NCI-H1930 (cell line): ENCODE measurements at places on chromosomes 1 and 21.

DNA sequence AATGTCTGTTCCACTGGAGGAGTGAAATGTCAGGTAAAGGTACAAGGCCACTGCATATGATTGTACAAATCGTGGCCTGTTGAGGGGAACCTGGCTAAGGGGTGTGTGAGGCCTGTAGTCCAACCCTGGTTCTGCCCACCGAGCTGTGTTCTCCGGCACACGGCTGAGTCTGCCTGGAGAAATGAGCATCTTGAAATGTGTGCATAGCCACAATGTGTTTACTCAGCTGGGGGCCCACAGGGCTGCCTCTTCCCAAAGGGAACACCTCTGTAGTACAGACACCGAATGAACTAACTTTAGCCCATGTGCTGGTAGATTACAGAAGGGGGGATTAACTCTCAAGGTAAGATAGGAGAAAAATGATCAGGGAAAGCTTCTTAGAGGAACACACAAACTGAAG, 30.2 kb downstream of the AK4 start:
- DNase-seq: no peak

GRCh38 chr1:172112576-172112975, 271.3 kb downstream of the DNM3 start:
- DNase-seq: no peak

- DNase-seq: no peak
Observed at GRCh38 chr1:107649023-107649422, 316.0 kb downstream of the VAV3 start.

GRCh38 chr21:36706951-36707762, 8.2 kb downstream of the SIM2 start:
- no peak for DNase-seq

DNA sequence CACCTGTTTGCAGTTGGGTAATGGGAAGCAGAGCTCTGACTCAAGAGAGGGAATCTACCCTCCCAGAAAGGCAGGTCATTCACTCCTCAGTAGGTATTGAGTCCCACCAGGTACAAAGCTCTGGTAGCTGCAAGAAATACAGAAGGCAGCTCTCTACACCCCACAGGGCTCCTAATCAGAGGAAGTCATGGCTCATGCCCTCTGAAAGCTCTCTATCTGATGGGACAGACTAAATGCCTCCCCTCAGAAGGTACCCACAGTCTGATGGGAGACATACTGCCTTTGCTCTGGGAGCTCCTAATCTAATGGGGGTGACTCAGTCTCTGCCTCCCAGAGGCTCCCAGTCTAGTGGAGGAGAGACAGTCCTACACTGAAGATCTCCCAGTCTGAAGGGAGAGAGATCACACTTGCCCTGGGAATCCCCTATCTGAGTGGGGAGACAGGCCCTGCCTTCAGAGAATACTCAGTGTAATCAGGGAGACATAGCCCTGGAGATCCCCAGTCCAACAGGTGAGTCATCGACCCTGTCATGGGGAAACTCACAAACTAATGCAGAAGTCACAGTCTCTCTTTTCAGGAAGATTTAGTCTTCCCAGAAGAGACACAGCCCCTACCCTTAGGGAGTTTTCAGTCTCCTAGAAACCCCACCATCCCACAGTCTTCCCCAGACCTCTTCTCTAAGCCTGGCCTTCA, 23.7 kb downstream of the CAMK1G start:
- no peak for DNase-seq

GRCh38 chr1:55089683-55090082, 50.3 kb downstream of the PCSK9 start:
- DNase-seq: no peak

DNA sequence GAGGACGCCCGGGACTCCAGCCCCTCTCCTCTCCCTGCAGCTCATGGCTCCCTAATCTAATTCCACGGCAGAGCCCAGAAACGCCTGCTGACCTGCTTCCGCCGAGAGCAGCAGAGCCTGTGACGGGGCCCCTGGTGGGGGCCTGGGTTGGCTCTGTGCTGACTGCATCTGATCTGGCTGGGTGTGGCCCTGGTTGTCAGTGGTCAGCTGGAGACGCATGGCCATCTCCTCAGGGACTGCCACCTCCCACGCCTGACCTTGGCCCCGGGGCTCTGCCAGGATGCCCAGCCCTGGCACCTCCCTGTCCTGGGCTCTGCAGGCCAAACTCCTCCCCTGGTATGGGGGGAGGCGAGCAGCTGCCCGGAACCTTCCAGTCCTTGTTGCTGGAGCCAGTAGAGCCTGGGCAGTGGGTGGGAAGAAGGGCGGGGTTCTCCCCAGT, 1.1 kb upstream of the PLCH2 start:
- DNase-seq: no peak

- peak; percentile 73 for DNase-seq
Observed at GRCh38 chr1:201171063-201172036, 17.1 kb upstream of the TMEM9 start.

DNA sequence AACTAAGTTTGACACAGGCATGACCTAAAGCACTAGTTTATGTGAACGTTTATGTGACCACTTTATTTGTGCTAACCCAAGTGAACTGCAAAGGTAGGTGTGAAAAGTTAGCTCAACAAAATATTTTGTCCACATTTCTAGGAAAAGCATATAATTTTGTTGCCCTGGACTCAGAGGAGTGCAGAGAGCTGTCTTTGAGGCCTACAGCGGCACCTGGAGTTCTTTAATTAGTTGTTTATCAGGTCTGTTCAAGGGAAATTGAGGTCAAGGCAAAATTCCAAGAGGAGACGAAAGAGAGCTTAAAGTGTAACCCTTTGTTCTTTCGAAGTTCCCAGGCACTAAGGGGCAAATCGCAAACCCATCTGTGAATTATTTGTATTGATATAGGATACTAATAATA, 1.3 kb downstream of the GIPC2 start:
- no peak for DNase-seq

GRCh38 chr21:38249256-38249655, 7.5 kb upstream of the KCNJ15 start:
- no peak for DNase-seq

DNA sequence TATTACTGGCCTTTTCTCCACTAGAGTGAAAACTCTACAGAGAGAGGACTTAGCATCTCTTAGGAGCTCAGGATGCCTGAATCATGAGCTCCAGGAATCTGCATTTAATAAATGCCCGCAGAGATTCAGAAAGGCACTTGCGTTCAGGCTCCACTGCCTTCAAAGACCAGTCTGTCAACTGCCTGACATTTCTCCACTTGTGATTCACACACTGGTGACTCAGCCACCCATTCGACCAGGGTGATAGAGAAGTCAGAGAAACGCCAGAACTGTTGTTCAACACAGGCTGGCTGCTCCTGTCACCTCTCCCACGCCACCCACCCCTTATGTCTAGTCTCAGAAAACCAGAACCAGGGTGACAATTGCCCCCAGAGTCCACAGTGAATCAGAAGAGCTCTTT, 26.9 kb upstream of the LBR start:
- no peak for DNase-seq

DNA sequence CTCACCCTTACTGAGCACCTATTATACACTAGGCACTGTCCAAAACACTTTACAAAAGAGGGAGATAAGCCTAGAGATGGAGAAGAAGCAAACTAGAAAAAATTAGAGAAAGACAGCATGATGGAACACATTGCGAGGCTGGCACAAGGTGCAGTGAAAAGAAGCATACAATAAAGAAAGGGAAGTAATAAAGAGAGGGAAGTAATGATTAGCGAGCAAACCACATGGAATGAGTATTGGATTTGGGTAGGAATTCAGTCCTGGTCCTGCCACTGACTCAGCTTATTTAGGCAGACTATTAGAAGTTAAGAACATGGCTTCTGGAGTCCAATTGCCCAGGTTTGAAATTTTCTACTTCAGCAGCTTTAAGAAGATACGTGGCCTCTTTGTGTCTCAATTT, 32.6 kb upstream of the FNBP1L start:
- DNase-seq: no peak

DNA sequence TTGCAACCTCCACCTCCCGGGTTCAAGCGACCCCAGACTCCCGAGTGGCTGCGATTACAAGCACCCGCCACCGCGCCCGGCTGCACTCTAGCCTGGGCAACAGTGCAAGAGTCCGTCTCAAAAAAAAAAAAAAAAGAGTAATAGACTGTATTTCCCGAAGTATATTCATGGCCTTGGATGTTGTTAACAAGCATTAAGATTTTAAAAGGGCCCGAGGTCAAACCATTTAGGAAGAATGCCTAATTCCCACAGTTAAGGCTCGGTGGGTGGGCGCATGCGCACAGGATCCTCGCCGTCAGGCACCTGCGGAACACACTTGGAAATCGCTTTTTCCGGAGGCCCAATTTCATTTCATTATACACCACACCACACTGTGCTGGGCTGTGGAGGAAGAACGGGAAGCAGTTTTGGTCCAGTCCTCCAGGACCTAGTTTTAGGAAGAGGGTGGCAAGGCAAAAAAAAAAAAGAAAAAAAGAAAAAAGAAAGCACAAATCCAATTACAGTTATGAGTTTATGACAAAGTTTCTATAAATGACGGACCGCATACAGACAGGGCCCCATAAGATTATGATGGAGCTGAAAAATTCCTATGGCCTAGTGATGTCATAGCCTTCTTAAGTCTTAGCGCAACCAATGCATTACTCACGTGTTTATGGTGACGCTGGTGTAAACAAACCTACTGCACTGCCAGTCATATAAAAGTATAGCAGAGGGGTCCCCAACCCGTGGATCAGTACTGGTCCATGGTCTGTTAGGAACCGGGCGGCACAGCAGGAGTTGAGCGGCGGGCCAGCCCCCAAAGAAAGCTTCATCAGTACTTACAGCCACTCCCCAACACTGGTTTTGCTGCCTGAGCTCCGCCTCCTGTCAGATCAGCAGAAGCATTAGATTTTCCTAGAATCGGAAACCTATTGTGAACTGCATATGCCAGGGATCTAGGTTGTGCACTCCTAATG, 38.2 kb downstream of the H3-3A start:
- no peak for DNase-seq

- no peak for DNase-seq
Observed at GRCh38 chr1:202589190-202589930, 120.9 kb downstream of the SYT2 start.

DNA sequence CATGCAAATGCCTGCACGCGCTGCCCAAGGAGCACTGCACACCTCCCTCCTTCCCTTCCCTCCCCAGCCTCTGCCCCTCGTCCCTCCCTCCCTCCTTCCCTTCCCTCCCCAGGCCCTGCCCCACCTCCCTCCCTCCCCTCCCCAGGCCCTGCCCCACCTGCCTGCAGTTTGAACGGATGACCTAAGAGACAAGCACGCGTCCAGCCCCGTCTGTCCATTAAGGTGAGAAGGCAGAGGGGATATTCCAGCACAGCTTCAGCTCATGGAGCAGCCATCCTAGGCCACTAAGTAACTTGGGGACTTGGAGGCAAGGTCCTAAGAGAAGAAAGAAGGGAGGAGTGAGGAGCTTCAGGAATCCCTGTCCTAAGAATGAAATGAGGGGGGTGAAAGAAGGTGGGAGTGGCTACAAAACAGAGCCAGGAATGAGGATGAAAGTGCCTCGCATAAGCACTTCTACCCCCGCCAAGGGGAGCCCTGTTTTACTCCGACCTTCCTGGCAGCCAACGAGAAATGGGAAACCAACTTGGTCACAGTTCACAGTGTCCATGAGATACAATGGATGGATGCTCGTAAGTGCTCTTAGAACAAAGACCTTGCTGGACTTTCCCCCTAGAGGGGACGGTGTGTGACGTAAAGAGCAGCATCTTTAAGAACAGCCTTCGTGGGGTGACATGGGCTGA, 21.3 kb upstream of the EFHD2 start:
- no peak for DNase-seq

DNA sequence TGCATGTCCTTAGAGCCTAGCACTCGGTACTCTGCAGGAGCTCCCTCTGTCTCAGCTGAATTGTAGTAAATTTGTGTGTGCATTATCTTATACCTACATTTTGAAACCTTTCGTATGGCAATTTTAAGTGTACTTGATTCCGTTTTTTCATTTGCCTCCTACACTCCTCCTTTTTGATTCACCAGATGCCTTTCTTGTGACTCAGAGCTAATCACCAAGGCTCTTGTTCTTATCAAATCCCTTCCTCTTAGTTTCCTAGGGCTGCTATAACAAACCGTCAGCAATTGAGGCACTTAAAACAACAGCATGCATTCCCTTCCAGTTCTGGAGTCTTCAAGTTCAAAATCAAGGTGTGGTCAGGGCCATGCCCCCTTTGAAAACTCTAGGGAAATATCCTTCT, 261.0 kb downstream of the ASTN1 start:
- no peak for DNase-seq

DNA sequence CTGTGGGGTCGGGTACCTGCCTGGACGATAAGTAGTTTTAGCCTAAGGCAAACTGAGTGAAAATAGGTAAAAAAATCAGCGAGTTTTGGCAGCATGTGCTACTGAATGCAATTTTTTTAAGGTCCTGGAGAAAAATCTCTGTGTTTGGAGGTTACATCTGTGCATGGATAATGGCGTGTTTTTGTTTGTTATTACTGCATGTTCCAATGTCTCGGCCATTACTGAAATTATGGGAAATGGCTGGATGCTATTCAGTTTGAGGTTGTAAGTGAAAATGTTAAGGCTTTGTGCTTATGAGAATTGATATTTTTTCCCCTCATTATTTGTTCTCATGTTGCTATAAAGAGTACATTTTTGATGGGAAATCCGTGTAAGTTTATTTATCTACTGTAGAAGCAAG, 441.7 kb downstream of the PRDM2 start:
- DNase-seq: no peak

- no peak for DNase-seq
Observed at GRCh38 chr1:203598752-203599151, 27.9 kb upstream of the ATP2B4 start.

DNA sequence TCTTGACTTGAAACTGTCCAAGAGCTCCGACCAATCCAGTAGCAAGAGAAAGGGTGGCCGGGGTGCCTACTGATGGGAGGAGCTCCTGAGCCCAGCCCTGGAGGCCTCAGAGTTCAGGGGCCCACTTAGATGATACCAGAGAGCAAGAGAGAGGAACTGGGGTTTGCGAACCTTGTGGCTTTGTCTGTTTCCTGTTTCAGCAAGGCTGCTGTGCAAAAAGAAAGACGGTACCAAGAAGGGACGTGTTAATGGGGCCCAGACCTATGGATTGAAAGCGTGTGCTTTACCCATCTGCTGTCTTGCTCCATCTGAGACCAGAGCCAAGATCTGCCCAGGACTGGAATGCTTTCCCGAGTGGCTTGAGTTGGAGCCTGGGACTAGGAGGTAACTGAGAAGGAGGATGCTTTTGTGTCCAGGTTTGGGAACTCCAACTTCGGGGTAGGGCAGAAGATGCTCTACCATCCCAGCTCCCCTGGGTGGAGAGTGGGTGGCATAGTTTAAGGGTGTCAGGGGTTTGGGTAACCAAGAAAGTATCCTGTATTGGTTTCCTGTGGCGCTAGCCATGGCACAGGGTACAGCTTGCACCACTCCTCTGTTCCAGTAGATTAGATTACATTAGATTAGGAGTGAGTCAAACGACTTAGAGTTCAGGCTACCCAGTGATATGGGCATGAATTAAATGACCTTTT, at the start of gene TRAF3IP3:
TRAF3IP3 (plus strand) TSS at position 128 of the 689 bp plus-strand sequence. CDS start 3,987 bp downstream, outside the sequence.
- no peak for DNase-seq

DNA sequence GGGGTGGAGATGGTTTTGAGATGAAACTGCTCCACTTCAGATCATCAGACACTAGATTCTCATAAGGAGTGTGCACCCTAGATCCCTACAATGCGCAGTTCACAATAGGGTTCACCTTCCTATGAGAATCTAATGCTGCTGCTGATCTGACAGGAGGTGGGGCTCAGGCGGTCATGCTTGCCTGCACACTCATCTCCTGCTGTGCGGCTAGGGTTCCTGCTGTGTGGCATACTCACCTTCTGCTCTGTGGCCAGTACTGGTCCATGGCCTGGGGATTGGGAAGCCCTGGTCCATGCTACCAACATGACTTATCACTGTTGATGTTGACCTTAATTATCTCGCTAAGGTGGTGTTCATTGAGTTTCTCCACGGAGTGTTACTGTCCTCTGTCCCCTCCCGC, 144.5 kb downstream of the NAV1 start:
- no peak for DNase-seq

- no peak for DNase-seq
Observed at GRCh38 chr1:180953291-180954004, 40.8 kb downstream of the KIAA1614 start.
